Glutamatergic neuron (in vitro differentiated cells): ENCODE measurements at places on chromosomes 3 and 15.

- no peak for DNase-seq
These were observed 71.3 kb downstream of the C3orf70 start for GRCh38 chr3:185081521-185081920.

DNA sequence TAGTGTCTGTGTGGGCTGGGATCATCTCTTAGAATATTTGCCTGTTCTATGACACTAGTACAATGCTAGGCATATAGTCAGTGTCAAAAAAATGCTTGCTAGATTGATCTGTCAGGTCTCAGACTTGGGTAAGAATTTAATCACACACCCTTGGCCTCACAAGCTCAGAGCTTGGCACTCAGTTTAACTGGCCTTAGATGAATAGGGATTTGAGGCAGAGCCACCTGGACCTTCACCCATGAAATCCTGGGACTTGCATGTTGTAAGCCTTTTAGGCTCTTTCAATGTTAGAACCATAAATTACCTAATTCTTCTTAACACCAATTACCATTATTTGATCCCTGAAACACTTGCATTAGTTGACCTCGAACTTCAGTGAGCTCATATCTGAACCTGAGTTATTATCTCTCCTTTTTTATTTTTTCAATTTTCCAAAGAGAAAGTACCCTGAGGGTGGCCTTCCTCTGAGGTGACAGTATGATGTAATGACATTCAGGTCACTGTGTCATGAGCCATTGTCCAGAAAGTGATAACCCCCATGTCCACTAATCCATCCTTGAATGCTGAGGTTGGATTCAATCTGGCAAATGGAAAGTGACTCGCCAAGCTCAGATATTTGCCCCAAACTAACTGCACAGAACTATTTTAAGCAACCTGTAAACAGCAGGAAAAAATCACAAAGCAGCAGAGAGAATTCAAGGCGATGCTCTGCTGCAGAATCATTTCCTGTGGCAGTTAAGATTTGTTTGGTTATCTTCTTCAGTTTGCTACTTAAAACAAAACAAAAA lies 615.2 kb upstream of the NR2F2 start:
- DNase-seq: no peak

- DNase-seq: no peak
These were observed 135.5 kb downstream of the STT3B start for GRCh38 chr3:31668242-31668641.

- peak; percentile 70 for DNase-seq
These were observed 137.7 kb downstream of the IGF1R start for GRCh38 chr15:98785807-98786621.

DNA sequence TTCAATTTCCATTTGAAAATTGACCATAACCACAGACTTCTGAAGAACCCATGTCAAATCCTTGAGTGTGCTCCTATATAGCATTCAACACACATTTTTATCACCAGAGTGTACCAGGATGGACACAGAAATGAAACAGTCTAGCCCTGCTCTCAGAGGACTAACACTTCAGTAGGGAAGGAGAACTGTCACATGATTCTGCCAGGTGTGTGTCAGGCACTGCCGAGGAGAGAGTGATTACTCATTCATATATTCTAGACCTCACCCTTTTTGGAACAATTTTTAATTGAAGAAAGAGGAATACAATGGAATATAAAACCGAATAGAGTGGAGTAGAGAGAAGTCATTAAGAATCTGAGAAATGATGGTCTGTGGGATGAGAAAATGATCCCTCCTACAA lies 125.8 kb downstream of the ERC2 start:
- DNase-seq: no peak

GRCh38 chr3:32508711-32509110 lies 6.1 kb upstream of the CMTM6 start:
- no peak for DNase-seq

DNA sequence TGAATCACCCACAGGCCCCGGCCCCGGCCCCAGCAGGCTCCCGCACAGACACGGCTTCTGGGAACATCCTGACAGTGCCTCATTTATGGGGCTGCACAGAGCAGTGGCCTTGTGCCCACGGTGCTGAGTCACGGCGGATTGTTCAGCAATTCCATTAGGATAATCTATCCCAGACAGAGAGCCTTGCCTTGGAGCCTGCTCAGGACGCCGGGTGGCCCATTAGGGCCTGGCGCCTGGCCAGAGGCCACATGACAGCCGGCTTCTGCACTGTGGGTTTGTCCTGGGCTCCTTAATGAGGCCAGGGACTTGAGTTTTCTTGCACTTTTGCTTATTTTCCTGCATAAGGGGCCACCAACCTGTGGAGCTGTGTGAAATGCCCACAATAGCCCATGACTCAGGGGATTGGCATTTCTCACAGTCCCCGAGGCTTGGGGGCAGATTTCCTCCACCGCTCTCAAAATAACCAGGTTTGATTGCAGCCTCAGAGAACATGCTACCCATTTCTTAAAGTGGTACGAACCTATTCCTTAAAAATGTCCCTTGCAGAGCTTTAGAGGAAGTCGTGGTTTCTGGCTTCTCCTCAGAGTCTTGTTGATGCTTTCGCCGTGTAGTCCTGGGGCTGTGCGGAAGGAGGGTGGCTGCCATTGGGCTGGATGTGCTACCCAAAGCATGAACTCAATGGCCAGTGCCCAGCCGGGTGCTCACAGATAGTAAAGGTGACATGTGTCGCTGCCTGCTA lies 19.0 kb downstream of the SYNM start:
- DNase-seq: peak; percentile 61

DNA sequence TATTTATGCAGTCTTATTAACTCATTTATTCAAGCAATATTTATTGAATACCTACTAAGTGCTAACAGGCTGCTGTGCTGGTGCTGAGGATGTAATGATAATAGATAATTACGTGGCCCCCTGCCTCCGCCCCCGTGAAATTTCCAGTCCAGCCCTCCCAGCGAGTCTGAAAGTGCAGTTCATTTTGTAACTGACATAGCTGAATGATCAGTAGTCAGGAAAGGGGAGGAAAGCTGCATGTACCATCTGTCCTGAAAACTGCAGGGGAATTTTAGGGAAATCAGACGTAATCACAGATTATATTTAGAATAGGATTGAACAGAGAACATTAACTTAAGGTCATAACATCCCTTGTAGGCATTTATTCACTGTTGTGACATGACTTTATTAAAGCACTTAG lies 736.8 kb downstream of the MCTP2 start:
- DNase-seq: no peak

DNA sequence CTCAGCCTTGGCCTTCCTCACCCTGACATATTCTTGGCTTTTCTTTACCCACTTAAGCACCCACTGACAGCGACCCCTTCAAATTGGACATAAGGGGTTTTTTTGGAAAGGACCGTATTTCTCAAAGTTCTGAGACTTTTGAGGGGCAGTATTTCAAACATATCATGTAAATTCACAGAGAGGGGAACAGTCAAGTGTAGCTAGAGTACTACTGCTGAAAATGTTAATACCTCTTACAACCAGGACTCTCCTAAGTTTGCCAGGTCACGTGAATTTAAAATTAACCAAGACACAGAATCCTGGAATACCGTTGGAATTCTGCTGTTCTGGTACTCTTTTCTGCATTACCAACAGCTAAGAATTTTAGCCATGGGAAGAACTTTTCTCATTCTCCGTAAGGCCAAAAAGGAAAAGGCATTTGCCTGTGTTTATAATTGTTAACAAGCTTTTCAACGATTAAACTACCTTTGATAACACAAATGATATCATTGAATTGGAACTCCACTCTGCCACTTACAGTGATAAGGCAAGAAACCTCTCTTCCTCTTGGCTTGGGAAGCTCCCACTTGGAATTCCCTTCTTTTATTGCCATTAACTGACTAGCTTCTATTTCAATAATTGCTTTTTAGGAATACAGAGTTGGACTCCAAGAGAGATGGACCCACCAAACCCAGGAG lies 597 bp upstream of the GBE1 start:
- DNase-seq: no peak

DNA sequence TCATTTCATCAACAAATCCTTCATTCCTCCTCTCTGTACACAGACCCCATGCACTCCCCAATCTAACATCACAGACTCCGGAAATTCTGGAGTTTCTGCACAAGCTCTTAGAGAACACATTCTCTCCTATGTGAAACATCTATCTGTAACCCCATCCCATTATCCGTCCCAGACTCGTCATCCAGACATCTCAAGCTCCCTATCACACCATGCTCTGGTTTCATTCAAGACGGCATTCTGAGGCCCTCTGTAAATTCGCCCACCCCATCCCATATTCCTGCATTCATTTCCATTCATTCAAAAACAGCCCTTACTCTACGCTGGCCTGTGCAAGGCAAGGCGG lies 575 bp downstream of the LEO1 start:
- DNase-seq: no peak

DNA sequence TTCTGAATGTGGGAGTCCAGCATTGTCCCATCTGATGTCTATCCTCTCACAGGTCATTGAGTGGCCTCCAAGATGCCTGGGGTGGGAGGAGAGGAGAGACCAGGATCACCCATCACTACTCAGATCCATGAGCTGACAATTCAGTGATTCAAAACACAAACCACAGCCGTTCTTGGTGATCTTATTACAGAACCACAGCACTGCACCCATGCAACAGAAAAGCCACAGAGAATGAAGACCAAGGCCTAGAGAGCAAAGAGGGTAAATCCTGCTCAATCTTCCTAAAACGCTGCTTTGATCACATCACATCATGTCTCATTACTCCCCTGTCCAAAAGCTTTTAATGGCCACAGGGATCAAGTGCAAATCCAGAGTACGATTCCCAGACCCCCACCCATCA lies 23.5 kb downstream of the ANP32A start:
- DNase-seq: no peak

- peak; percentile 29 for DNase-seq
These were observed 84.6 kb upstream of the DCBLD2 start for GRCh38 chr3:98986073-98986472.

- no peak for DNase-seq
These were observed 24.5 kb downstream of the CYFIP1 start for GRCh38 chr15:22955544-22956119.

- DNase-seq: peak; percentile 3
These were observed 5.8 kb downstream of the ITIH1 start for GRCh38 chr3:52783211-52783555.

DNA sequence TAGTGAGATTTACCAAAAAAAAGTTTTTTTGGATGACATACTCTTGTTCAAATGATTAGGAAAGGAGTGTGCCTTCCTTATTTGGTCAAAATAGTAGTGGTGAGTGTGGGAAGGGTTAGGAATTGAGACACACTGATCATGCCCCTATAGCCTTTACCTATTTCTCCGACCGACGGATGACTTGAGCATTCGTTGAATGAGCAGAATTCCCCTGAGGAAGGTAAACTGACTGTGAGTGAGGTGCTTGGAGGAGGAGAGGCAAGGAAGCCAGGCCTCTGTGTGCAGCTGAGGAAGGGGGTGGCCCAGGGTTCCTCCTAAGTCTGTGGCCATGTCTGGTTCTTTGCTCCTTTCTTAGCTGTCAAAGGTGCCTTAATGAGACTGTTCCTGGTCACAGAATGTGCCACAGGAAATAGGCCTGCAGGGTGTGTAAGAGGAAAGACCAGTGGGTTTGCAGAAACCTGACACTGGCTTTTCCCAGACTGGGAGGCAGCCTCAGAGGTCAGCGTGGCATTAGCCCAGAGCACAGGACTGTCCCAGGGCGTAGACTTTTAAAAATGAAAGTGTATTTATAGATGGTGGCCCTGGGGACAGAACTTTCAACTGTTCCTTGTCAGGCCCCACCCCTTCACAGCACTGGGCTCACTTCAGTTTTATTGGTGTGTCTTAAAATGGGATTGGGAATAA lies 307.7 kb upstream of the C2CD4B start:
- no peak for DNase-seq

- no peak for DNase-seq
These were observed 356.4 kb downstream of the CHST2 start for GRCh38 chr3:143475981-143476380.

DNA sequence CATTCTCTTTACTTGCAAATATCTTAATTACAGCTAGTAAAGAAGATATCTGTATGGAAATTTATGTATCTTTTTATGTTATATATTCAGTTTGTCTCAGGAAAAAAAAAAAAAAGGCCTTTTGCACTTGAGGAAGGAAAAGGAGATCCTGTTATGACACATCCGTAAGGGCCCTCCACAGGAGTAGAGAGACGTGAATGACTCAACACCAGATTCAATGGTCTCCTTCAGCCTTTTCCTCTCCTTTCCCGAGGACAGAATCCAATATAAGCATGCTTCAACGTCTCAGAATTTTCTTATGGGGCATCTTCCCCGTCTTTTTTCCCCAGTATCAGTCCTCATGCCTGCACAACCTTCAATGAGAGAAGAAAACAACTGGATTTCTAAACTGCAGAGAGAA lies 340.3 kb downstream of the NTRK3 start:
- DNase-seq: no peak

DNA sequence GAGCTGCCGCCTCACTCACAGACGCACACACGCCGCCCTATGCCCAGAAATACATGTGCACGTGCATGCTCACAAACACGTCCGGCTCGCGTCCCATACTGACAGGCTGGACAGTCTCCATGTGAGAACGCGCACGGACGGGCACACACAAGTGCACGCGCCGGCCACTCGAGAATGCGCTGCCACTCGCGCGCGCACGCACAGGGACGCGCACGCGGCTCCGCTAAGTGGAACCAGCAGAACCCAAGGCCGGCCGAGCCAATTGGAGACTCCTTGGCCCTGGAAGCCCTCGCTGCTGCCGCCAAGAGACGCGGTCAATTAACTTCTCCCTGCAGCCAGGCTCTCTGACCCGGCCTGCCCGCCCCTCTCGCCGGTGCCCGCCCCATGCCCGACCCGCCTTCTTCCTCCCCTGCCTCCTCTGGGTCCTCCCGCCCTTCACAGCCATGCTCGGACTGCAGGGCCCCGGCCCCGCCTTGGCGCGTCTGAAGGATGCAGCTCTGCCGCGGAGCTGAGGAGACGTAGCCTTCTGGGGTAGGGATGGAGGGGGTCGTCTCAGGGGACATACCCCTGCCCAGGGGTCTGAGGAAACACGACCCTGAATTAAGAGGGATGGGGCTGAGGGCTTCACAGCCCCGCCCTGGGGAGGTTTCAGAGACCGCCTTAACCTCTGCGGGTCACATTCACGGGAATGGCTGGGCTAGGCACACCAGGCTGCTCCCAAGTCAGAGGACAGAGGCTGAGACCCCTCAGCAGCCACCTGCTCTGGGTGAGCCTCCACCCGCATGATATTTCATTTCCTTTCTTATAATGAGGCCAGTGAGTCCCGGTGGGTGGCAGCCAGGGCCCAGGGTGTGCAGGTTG lies 15.0 kb downstream of the PTH1R start:
- peak; percentile 72 for DNase-seq
